ENCODE measurements at places on chromosomes 2 and 18.

DNA sequence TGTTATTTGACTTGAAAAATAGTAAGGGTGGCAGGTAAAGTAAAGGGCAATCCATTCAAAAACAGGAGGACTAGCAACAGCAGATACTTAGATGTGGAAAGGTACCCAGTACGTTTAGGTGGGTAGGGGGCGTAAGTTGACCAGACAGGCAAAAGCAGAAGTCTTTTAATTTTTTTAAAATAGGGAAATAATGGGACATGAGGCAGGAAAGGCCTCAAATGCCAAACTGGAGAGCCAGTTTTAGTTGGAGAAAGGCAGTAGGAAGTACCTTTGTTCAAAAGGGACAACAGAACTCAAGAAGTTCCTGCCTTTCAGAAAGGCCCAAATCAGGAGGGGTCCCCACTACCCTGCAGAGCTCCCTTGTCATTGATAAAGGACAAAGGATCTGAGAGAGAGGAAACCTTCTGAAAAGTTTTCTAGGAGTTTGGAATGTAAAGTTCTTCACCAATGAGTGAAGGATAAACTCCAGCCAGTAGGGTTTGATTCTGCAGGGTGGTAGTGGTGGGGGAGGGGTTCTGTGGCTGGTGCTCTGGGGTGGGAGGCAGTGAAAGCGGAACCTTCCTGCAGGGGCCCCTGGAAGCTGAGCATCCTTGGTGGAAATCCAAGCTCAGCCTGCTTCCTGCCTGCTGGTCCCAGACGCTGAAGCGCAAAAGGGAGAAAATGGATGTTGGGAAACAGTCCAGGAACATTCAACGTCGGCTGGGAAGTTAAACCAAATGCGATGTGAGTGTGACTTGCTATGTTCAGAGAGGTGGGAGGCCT, 40.1 kb downstream of the TMEM17 start:
- DNase-seq: no peak

DNA sequence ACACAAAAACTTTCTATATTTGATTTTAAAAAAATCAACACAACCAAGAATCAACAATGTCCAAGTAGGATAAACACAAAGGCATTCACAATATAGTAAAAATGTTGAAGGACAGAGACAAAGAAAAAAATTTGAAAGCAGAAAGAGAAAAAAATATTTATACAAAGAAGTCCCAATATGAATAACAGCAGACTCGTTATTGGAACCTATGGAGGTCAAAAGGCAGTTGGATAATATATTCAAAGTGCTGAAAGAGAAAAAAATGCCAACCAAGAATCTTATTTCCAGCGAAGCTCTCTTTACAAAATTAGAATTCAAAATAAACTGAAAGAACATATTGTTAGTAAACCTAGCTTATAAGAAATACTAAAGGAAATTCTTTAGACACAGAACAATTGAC, 859.5 kb downstream of the LRP1B start:
- no peak for DNase-seq

DNA sequence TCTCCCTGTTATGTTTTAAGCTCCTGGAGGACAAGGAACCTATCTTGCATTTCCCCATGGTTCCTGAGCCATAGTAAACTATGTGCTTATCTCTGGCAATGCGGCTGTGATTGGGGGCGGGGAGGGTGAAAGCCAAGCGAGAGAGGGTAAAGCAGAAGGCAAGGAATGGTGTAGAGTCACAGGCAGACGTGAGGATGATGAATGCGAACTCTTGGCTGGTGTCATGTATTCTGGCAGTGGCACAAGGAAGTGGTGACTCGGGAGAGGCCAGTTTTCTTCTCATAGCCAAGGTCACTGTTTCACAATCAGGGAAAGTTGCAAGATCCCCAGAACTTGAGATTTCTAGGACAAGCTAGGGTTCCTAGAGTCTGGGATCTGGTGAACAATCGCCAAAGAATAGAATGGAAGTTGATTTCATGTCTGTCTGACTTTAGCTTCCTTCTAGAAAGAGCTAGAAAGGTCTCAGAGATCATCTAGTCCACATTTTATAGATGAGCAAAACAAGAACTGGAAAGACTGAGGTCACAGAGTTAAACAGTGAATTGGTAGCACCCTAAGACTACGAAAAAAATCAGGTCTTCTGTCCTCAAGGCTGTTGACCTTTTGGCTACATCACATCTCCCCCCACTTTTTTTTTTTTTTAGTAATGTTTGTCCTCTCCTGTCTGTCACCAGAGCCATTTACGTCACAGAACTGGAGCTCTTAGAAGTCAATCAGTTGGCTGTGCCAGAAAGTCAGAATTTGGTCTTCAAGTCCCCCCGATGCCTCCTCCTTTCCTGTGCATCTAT, 137.0 kb downstream of the BCL11A start:
- no peak for DNase-seq

DNA sequence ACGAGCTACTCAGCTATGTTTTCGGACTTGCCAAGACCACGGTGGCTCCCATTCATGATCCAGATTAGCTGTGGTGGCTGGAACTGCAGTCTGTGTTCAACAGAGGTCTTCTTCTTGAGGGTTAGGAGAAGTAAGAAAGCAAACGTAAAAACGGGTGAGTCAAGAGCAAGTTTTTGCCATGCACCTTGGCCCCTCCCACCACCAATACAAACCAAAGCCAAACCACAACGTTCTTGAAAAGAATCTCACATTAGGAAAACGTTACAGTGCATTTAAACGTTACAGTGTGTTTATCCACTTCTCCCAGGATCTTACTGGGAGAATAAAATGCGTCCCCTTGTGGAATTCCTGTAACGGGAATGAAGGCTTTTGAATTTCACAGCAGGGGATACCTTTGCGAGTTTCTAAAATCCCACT, 725 bp downstream of the FBXO48 start:
- DNase-seq: peak; percentile 70

DNA sequence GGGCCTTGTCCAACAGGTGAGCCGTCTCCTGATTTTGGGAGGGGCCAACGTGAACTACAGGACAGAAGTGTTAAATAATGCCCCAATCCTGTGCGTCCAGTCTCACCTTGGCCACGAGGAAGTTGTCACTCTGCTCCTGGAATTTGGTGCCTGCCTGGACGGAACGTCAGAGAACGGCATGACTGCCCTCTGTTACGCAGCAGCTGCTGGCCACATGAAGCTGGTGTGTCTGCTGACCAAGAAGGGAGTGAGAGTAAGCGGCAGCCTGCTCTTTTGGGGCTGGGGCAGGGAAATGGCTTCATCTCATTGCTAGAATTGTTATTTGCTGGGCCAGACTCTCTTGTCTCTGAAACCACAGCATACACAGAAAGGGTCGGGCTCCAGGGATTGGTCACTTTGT, 92.3 kb downstream of the WDSUB1 start:
- no peak for DNase-seq

All from Karpas-422 (cell line).